Activated CD4-positive, alpha-beta T cell treated with anti-CD3 and anti-CD28 coated beads, Interleukin-2, amount 10 ng/mL, durations not matched to agents 7 days and 5 days (primary cell): ENCODE measurements at places on chromosomes 2 and 18. TPM values are rescaled to one million over a fixed set of nuclear protein-coding genes. Genes with fewer than 3 reads are reported as not detected.
A peak's percentile ranks its signal among the peaks of the same experiment; 100 is the strongest.

- no peak for DNase-seq
- peaks cover 33% of the 10 kb centered on the region for H3K36me3 ChIP-seq
- H3K27me3 ChIP-seq = no peaks in the 10 kb centered on the region
- H3K27ac ChIP-seq = no peak overlapping the region
Measured at GRCh38 chr2:222926915-222927314, 66.1 kb downstream of the ACSL3 start.

DNA sequence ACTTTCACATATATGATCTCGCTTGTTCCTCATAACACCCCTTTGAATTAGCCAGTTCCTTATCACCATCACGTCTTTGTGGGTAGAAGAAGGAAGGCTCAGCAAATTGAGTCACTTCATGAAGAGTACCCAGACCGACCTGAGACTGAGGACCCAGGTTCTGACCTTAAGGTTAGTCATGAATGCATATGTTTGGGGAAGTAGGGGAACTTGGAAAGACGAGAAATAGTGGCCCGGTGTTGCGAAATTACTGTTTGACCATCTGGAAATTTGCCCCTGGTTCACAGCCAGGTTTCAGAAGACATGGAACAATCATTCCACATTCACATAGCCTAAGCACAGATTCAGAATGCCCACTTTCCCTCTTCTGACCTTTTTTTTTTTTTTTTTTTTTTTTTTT, 59.8 kb downstream of the MEIS1 start:
- H3K27me3 ChIP-seq = no peaks in the 10 kb centered on the region
- DNase-seq = no peak
- H3K27ac ChIP-seq = no peak overlapping the region
- H3K4me1 ChIP-seq = no peaks in the 10 kb centered on the region
- H3K36me3 ChIP-seq = no peaks in the 10 kb centered on the region

GRCh38 chr18:63206433-63207142, 113.0 kb downstream of the BCL2 start:
- peak overlapping the region; percentile 93 for H3K27ac ChIP-seq
- peaks cover 81% of the 10 kb centered on the region for H3K36me3 ChIP-seq
- H3K4me1 ChIP-seq = peaks cover 93% of the 10 kb centered on the region

GRCh38 chr2:36059691-36060090, 295.9 kb upstream of the CRIM1 start:
- H3K27me3 ChIP-seq = peaks cover 7% of the 10 kb centered on the region
- no peak overlapping the region for H3K4me3 ChIP-seq
- H3K4me1 ChIP-seq = peaks cover 3% of the 10 kb centered on the region
- DNase-seq = no peak
- no peak overlapping the region for H3K27ac ChIP-seq

SP140L gene
- total RNA-seq = 95.1 TPM

GRCh38 chr2:45396671-45397070, 214.4 kb downstream of the SRBD1 start:
- DNase-seq = no peak
- no peak overlapping the region for H3K4me3 ChIP-seq
- H3K27ac ChIP-seq = no peak overlapping the region

DNA sequence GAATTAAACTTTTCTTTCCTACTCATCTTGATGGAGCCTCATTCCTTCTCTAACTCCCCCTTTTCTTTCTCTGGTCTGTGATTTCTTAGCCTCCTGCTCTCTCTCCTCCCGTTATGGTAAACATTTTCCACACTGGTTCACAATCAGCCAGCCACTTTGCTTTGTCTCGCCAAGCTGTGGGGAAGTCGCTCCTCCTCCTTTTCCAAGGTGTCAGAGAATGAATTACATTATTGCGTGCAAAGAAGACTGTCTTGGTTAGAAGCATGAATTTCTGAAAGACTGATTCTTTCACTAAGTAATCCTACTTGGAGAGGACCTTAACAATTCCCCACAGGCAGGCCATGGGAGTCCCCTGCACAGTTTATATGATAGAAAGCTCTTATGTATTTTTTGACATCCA, 46.1 kb downstream of the RASGRP3 start:
- DNase-seq = no peak
- H3K4me3 ChIP-seq = no peak overlapping the region
- H3K27me3 ChIP-seq = no peaks in the 10 kb centered on the region

DAW1 gene
- total RNA-seq = not detected

DNA sequence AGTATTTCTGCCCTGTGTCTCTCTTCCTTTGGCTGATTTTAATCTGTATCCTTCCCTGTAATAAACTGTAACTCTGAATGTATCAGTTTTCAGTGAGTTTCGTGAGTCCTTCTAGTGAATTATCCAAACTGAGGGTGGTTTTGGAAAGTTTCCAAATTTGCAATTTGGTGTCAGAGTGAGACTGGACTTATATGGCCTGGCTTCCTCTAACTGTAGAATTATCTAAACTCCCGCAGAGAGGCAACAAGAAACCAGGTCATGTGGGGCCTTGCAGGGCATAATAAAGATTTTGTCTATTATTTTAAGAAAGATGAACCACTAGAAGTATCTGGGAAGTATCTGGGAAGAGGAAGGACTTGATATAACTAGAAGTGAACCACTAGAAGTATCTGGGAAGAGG, 95.3 kb upstream of the RNF152 start:
- no peak overlapping the region for H3K27ac ChIP-seq
- peaks cover 2% of the 10 kb centered on the region for H3K4me1 ChIP-seq
- peaks cover 2% of the 10 kb centered on the region for H3K27me3 ChIP-seq
- no peaks in the 10 kb centered on the region for H3K36me3 ChIP-seq
- no peak for DNase-seq

GRCh38 chr2:30266705-30267104, 35.4 kb downstream of the LBH start:
- H3K27me3 ChIP-seq = no peaks in the 10 kb centered on the region
- peak overlapping the region; percentile 71 for H3K4me3 ChIP-seq
- DNase-seq = no peak
- H3K36me3 ChIP-seq = peaks cover 40% of the 10 kb centered on the region

SMAD2 gene
- total RNA-seq = 158 TPM

GRCh38 chr2:3968736-3969135, 265.4 kb downstream of the DCDC2C start:
- H3K27ac ChIP-seq = no peak overlapping the region
- no peak overlapping the region for H3K4me3 ChIP-seq
- H3K36me3 ChIP-seq = no peaks in the 10 kb centered on the region
- H3K27me3 ChIP-seq = no peaks in the 10 kb centered on the region
- no peaks in the 10 kb centered on the region for H3K4me1 ChIP-seq

- H3K4me1 ChIP-seq = no peaks in the 10 kb centered on the region
- DNase-seq = no peak
- no peak overlapping the region for H3K4me3 ChIP-seq
- H3K36me3 ChIP-seq = no peaks in the 10 kb centered on the region
Measured at GRCh38 chr2:222058819-222059445, 239.9 kb downstream of the PAX3 start.

LRPPRC gene
- total RNA-seq = 77.6 TPM

C2orf78 gene
- total RNA-seq = not detected

B4GALT6 gene
- total RNA-seq = 1.1 TPM
